Stimulated activated CD8-positive, alpha-beta memory T cell treated with anti-CD3 and anti-CD28 coated beads, Interleukin-4, amount 100 ng/mL, for 1 hour (primary cell): ENCODE measurements at places on chromosomes 7 and 10.

DNA sequence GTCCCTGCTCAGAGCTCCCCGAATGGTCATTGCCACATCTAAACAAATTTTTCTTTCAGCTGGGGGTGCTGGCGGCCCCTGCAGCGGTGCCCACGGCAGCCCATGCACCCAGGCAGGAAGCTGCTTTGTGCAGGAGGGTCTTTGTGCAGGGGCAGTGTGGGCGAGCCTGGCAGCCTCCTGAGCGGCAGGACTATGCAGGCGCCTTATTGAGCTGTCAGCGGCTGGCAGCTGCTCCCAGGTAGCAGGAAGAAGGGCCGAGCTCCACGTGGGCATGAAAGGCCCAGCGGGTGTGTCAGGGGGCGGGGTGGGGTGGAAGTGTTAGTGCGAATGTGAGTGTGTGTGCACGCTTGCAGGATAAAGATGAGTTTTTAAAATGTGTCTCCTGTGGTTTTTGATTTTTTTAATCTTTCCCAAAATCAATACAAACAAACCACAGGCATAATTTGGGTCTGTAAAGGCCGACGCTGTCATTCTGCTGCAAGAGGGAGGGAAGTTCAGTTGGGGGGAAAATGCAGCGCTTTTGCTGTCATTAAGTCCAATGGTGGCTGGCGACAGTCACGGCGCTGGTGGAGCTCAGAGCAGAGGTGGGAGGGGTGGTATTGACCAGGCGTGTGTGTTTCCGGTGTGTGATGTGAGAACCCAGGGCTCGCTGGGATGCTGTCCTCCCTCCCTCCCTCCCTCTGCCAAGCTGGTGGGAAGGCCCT is 83.9 kb downstream of the LHPP start:
- no peak for DNase-seq

DNA sequence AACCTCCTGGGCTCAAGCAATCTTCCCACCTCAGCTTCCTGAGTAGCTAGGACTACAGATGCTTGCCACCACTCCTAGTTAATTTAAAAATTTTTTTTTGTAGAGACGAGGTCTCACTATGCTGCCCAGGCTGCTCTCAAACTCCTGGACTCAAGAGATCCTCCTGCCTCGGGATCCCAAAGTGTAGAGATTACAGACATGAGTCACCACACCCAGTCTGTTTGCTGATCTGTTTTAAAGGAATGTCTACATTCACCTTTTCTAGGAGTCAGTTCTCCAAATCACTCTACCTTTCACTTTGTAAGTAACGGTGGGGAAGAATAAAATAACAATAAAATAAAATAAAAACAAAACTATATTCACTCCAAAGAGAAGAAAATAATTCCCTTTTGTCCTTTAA is 86.6 kb upstream of the AGBL3 start:
- no peak for DNase-seq

GRCh38 chr10:121678631-121679174 is 80.5 kb upstream of the FGFR2 start:
- DNase-seq, result no peak

- DNase-seq, result no peak
Observed at GRCh38 chr10:33151344-33151864, 183.1 kb downstream of the NRP1 start.

- no peak for DNase-seq
Observed at GRCh38 chr7:30559611-30560010, 35.1 kb upstream of the GARS1 start.

- DNase-seq, result no peak
Observed at GRCh38 chr10:132679640-132680039, 106.3 kb downstream of the NKX6-2 start.

DNA sequence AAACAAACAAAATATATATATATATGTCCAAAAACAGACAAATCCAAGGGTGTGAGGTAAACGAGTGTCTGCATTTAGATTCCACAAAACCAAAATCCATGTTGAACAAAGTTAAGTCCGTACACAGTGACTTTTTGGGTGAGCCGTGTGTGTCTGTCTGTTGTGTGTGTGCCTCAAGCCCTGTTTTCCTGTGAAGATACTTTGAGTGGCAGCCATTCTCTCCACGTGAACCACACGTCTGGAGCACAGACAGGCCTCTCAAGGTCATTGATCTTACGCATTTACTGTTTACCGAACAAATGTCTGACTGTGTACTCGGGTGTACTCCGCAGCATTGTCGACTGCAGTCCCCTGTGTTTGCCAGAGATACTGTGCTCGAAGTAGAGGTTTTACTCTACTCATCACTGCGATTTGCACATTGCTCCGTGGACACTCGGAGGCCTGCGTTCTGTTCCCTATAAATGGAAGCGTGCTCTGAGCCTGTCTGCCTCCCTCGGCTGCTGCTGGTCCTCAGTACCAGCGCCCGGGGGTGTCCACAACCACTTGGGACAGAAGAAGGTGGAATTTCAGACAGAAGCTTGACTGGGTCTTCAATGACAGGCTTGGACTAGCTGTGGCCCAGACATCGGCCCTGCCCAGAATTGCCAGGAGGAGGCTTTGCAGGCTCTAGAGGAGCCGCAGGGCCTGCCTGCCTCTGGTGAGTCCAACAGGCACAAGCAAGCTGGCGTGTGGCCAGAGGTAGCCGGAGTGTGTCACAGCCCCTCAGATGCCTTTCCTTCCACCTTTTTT is 22.1 kb downstream of the CYP17A1 start:
- DNase-seq, result no peak

DNA sequence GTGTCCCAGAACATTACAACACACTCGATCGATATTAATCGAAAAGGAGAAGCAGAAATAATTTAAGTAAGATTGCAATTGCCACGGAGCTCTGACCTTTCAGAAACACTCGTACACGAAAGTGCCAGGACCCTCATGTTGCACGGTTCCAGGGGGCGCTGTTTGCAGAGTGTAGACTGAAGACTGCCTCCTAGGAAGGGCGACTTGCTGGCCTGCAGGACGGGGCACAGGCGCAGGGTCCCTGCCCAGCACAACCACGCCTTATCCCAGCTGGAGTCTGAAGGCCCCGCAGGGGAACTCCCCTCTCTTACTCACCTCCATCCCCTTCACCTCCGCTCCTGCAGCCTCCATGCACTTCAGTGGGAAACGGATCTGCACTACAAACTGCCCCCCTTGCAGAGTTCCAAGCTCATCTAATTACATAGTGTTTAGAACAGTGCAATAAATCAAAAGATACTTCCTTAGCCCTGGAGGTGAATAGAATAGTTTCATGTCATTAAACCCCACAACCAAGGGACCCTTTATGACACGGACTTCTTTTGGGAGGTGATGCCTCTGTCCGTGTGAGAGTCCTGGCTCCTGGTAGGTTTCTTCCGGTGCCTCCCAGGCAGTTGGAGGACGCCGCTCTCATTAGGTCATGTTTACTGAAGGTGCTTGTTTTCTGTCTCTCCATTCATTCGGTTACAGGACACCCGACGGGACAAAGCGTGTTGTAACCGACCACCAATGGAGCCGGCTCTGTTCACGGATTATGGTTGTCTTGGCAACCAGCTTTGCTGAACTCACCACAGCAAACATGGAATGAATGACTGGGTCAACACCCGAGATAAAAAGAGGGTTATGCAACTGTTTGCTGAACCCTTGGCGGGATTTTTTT is 262.2 kb downstream of the BAMBI start:
- DNase-seq, result no peak

- no peak for DNase-seq
Observed at GRCh38 chr10:47101807-47102206, 190.6 kb downstream of the PTPN20 start.

GRCh38 chr10:29083096-29083495 is 205.8 kb upstream of the LYZL1 start:
- no peak for DNase-seq

DNA sequence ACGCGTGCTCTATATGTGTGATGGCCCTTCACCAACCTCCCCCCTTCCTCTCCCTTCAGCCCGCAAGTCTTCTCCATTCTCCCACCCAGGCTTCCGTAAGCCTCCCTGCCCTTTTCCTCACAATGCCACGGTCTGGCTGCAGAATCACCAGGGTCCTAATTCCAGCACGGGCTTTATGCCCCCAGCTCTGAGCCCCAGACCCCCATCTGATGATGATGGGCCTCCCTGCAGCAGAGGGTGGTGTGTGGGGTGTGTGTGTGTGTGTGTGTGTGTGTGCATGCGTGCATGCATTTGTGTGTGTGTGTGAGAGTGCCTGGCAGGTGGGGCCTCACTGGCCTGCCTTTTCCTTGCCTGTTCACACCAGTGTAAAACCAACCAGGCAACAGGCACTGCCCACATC is 109.9 kb downstream of the OAT start:
- DNase-seq, result no peak

- no peak for DNase-seq
Observed at GRCh38 chr7:144656965-144657517, 178.8 kb downstream of the TPK1 start.

DNA sequence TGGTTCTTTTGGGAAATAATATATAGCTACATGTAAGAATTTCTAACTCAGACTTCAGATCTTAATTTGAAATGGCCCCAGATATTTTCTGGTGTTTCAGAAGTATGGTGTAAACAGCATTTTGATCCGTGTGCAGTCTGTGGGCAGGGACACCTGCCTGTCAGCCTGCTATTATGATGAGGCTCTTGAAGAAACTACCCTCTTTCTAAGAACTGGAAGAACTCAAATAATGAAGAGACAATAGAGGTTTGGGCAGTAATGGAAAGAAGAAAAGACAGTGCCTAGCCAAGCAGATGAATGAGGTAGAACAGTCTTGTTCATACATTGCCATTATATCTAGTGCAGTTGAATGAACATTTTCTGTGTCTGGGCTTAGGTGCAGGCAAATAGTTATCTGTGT is 256.6 kb downstream of the ARHGAP21 start:
- no peak for DNase-seq

DNA sequence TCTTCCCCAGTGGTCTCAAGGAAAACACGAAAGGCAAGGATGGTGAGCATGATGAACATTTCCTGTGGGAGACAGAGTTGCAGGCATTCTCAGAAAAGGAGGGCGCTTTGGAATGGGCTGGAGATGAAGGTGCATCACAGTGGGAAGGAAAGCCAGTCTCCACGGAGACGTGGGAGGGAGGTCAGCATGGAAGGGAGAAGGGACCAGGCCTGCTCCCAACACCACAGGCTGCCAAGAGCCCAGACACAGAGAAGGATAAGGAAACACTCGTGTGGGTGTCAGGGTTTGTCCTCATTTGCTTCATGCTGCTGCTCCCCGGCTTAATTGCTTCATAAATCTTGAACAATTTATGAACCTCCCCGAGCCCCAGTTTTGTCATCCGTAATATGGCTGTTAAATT is 231.5 kb upstream of the ZNF32 start:
- no peak for DNase-seq

DNA sequence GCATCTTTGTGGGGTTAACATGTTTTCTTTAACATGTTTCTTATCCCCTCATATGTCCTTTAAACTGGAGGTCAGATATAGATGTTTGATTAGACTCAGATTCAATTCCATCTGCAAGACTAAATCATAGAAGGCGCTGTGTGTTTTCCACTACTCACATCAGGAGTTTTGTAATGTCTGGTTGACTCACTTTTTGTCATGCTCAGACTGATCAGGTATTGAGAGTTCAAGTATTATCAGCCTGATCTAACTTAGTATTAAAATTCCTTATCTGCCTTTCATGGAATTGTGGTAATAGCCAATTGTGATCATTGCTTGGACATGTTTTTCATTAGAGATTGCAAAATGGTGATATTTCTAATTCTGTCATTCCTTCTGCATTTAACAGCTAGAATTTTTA is 30.2 kb downstream of the ENTPD7 start:
- DNase-seq, result no peak

- no peak for DNase-seq
Observed at GRCh38 chr7:107973861-107974260, 29.1 kb downstream of the LAMB1 start.

GRCh38 chr10:17783751-17784150 is 25.4 kb upstream of the MRC1 start:
- DNase-seq, result no peak

DNA sequence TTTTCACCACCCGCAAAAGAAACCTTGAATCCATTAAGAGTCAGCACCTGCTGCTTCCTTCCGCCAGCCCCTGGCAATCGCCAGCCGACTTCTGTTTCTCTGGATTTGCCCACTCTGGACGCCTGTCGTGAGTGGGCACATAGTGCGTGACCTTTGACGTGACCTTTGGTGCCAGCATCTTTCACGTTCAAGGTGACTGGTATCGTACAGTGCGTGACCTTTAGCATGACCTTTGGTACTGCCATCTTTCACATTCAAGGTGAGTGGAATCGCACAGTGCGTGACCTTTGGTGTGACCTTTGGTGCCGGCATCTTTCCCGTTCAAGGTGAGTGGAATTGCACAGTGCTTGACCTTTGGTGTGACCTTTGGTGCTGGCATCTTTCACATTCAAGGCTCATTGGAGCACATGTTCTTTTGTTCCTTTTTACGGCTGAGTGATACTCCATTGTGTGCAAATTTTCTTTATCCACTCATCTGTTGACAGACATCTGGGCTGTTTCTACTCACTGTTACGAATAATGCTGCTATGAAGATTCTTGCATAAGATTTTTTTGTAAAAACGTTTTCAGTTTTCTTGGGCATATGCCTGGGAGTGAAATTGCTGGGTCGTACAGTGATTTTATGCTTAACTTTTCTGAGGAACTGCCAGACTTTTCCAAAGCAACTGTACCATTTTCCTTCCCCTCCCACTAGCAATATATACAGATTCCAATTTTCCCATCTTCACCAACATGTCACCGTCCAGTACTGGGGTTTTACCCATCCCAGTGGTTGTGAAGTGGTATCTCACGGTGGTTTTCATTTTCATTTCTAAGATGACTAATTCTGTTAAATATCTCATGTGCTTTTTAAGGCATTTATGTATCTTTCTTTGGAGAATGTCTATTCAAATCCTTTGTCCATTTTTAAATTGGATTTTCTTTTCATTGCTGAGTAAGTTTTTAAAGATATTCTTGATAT is 145.3 kb downstream of the DIP2C start:
- no peak for DNase-seq

DNA sequence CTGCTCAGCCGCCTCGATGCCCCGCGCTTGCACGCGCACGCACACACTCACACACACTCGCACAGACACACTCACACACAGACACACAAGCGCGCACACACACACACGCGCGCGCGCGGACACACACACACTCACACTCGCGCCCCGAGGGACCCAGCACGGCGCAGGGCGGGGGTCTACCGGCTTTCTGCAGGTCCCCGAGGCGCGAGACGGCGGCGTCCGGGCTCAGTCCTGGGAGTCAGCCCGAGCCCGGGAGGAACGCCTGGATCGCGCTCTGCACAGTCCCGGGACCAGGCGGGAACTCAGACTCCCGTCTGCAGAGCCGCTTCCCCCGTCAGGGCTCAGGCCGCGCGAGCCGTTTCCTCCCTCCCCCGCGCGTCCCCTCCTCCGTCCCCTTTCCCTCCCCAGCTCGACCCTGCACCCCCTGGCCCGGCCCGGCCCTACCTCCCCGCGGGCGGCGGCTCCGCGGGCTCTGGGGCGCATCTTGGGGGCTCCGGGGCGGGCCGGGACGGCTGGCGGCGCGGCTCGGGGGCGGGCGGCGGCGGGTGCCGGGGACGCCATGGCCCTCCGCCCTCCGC is 464 bp downstream of the DENND2A start:
- DNase-seq, result no peak

DNA sequence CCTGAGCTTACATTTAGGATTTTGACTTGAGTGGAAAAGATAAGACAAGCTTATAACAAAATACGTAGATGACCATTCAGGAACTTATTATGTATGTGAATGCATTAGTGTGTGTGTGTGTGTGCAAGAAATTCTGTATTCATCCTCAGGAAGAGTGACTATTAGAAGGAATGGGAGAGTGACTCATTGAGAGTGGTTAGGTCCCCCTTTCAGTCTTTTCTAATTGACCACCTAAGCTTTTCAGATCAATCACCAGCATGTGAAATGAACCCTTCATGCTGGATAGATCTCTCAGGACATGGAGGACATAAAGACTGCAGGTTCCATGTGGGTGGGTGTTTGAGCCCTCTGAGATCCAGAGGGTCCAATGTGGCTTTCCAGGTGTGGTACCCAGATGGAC is 153.5 kb downstream of the MBL2 start:
- DNase-seq, result no peak
